ENCODE measurements at places on chromosomes 4 and X.

GRCh38 chr4:181792641-181793040 is 450.6 kb upstream of the TENM3 start:
- no peak for DNase-seq

- no peak for DNase-seq
Observed at GRCh38 chr4:95545546-95545945, 3.2 kb downstream of the UNC5C start.

- no peak for DNase-seq
Observed at GRCh38 chr4:91434631-91435030, 869.1 kb upstream of the GRID2 start.

DNA sequence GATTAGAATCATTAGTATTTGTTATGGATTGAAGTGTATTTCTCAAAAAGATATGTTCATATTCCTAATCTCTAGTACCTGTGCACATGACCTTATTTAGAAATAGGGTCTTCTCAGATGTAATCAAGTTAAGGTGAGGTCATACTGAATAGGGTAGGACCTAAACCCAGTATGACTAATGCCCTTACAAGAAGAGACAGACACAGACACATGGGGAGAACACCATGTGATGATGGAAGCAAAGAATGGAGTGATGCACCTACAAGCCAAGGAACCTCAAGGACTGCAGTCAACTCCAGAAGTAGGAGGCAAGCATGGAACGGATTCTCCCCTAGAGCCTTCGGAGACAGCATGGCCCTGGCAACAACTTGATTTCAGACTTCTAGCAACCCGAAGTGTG is 31.4 kb downstream of the OTUD4 start:
- DNase-seq: no peak
